Activated T-helper 1 cell treated with anti-CD3 and anti-CD28 coated beads, Interleukin-2, amount 50 U/mL, for 16 hours (primary cell): ENCODE measurements at places on chromosomes 1 and 21.
A peak's percentile ranks its signal among the peaks of the same experiment; 100 is the strongest.

GRCh38 chr21:37562920-37563640, 196.5 kb downstream of the DYRK1A start:
- no peak for DNase-seq

DNA sequence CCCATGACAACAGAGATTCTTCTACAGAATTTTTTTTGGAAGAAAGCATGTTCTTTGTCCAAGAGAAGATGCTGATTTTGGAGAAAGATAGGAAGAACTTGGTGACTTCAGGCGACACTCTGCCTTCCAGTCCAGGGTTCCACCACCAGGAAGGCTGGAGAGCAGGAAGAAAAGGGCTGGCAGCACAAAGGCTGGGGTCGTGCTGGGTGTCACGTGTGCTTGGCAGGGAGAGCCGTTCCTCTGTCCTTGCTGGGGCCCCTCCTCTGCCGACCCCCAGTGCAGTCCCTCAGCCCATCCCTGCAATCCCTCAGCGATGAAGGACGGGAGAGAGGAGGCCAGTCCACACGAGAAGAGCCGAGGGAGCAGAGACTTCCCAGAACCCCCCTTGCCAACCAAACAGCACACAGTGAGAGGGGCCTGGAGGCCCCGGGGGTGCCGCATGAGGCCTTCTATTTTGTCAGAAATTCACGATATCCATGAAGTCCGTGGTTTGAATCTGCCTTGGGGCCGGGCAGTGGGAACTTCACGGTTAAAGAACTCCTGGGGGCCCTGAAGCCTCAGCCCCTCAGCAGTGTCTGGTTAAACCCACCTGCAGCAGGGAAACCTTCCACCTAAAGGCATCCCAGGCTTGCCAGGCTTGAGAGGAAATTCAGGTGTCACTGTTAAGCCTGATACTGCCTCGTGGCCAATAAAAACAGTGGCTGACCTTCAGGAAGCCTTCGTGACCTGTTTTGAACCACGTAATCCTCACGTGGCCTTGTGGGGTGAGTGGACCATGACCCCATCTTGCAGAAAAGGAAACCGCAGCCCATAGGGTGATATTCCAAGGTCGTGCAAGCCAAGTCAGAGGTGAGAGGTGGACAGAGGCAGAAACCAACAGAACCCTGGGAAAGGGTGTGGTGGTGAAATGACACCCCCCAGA, 3.4 kb downstream of the KRTAP10-12 start:
- DNase-seq: no peak

DNA sequence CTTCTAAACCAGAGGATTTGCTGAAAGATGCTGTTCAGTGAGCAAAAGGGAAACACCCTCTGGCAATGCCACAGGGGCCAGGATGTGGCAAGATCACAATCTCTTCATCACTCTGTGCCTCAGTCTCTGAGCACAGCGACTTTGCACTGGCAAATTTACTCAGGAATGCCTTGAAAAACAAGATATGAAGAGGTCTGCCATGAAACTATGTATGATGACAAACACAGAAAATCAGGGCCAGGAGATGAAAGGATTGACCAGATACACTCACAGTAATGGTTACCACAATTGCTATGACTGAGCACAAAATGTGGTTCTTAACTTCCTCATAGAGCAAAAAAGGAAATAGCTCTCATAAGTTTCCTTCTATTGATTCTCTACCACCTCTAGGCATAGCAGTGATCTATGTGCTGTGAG, 5.8 kb downstream of the TTC13 start:
- peak; percentile 20 for DNase-seq

DNA sequence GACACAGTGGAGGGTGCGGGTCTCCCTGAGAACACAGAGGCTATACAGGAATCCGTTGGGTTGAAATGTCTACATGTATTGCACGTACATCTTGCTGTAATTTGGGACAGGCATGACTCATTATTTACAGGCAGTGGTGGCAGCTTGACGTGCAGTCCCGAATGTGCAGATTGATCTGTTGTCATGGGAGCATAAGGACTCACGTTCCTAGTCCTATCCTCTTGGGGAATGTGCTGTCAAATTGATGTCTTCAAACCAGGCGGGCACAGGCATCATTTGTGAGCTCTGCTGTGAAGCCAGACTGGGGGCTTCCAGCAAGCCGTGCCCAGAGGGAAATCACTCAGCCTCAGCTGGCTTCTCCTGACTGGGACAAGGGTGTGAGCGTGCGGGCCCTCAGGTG, 40.5 kb downstream of the S100B start:
- DNase-seq: no peak

- no peak for DNase-seq
These were observed 71.6 kb upstream of the SOX13 start for GRCh38 chr1:204001166-204001901.

DNA sequence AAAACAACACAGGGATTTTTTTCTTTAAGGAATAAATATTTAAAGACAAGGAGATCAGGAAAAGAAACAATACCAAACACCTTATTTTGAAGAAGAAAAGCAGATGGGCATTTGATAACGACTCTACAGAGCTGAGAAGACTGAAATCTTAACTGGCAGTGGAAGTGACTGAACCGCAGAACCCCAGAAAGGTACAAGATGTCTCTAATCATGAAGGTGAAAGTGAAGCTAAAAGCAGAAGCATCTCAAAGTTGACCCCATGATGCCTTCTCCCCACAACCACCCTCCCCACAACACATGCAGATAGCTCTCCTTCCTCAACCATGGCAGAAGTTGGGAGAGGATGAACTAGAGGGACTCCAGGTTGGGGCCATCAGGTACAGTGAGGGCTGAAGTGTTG, 129.6 kb downstream of the ZNF648 start:
- DNase-seq: no peak

DNA sequence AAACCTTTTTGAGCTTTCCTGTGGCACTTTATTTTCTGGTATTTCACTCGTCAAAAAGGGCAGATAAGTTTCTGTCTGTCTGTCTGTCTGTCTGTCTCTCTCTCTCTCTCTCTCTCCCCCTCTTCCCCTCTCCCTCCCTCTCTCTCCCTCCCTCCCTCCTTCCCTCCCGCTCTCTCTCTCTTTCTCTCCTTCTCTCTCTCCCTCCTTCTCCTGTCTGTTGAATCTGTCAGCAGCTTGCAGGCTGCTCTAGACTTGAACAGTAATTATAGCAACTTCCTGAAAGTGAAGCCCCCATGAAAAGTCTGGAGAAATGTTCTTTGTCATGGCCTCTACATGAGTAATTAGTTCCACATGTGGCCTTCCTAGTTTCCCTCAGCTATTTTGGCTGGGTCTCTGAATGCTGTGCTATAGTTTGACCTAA, 275.2 kb upstream of the C1orf105 start:
- no peak for DNase-seq

DNA sequence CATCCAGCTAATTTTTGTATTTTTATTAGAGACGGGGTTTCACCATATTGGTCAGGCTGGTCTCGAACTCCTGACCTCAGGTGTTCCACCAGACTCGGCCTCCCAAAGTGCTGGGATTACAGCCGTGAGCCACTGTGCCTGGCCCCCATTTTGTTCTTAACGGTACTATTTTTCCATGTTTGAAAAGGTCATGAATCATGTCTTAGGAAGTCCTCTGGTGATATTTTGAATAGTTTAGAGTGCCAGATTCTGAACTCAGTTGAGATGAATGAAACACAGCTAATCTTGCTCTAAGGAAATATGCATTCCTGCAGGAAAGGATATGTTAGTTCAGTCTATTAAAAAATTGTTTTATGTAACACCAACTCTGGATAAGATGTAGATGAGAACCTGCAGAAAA, 62.6 kb upstream of the ATP2B4 start:
- no peak for DNase-seq

- no peak for DNase-seq
These were observed 18.8 kb downstream of the AGRN start for GRCh38 chr1:1038694-1039093.

DNA sequence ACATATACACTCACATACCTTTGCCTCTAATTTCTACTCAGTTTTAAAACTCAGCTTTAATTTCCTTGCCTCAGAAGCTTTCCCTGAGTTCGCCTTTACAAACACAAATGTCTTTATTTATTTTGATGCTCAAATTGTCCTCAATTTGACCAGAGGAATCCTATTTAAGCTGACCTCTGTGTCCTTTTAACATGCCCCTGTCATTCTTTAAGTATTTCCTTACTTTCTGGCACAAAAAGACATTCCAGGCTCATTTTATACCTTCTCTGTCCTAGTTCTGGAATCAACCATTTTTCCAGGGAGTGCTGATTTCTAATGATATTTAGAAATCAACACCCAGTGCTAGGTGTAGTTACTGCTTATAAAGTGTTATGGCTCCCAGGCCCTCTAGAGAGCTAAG, 82.5 kb downstream of the OSBPL9 start:
- DNase-seq: no peak

DNA sequence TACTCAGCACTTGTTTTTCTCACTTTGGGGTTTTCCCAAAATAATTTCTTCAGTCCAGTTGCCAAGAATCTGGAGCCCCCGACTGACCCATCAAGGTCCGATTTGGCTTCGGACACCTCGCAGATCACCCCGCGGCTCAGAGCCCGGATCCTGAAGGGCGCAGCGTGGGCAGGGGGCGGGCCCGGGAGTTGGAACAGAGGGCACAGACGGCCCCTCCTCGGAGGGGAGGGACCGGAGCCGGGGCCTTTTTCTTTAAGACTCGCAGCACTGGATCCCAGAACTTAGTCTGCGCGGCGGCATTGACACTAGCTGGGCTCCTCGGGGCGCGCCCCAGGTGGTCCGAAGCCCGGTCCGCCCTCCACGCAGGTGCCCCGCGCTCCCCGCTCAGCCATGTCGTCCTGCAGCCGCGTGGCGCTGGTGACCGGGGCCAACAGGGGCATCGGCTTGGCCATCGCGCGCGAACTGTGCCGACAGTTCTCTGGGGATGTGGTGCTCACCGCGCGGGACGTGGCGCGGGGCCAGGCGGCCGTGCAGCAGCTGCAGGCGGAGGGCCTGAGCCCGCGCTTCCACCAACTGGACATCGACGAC, at the start of gene CBR3:
CBR3 (plus strand) TSS at position 277 of the 588 bp plus-strand sequence; CDS start at position 391, 114 bp downstream.
- DNase-seq: peak; percentile 39

- DNase-seq: no peak
These were observed 116.4 kb downstream of the GLIS1 start for GRCh38 chr1:53622531-53622930.

GRCh38 chr21:36532769-36533467, 53.0 kb upstream of the CLDN14 start:
- DNase-seq: no peak

DNA sequence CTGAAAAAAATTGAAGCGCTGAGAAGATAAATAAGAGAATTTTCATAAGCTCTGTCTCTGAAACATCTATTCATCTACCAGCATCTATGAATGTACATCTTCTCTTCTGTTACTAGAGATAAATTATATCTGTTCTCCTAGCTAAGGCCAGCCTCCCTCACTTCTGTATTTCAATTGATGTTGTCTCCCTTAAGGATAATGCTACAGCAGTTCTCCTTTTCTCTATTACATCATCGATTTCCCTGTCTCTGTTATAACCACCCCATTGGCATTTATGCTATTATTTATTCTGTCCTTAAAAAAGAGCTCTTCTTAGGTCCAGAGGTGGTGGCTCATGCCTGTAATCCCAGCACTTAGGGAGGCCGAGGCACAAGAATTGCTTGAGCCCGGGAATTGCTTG, 42.9 kb upstream of the TMCO2 start:
- no peak for DNase-seq

DNA sequence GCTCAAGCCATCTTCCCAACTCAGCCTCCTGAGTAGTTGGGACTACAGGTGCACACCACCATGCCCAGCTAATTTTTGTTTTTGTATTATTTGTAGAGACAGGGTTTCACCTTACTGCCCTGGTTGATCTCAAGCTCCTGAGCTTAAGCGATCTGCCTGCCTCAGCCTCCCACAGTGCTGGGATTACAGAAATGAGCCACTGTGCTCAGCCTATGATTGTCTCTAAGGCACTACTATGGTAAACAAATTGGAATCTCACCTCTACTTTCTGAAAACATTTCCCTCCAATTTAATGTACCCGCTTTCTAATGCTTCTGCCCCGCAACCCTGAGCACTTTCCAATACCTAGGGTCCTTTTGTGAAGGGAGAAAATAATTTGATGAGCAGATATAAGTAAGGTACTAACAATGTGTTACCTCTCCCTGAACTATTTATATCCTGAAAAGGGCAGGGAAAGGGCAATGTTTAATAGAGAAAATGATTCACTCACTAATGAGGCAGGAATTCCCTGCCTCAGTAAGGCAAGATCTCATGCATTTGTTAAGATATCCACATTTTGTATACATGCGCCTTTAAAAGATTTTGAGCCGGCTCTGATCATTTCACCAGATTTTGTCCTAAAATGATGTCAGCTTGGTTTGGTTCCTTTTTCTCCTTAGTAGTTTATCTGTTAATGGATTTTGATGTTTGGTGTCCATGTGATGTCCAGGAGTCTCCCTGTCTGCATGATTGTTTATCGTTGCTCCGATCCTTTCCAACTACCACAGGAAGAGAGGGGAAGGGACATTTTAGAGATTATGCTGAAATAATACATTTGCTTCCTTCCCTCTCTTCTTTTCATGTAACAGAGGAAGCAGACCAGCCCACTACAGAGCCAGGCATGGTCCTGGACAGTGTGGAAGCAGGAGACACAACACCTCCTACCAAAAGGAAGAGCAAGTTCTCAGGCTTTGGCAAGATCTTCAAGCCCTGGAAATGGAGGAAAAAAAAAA, 47.3 kb upstream of the RCC1 start:
- no peak for DNase-seq

- DNase-seq: no peak
These were observed 72.3 kb upstream of the COL11A1 start for GRCh38 chr1:103180660-103181059.

DNA sequence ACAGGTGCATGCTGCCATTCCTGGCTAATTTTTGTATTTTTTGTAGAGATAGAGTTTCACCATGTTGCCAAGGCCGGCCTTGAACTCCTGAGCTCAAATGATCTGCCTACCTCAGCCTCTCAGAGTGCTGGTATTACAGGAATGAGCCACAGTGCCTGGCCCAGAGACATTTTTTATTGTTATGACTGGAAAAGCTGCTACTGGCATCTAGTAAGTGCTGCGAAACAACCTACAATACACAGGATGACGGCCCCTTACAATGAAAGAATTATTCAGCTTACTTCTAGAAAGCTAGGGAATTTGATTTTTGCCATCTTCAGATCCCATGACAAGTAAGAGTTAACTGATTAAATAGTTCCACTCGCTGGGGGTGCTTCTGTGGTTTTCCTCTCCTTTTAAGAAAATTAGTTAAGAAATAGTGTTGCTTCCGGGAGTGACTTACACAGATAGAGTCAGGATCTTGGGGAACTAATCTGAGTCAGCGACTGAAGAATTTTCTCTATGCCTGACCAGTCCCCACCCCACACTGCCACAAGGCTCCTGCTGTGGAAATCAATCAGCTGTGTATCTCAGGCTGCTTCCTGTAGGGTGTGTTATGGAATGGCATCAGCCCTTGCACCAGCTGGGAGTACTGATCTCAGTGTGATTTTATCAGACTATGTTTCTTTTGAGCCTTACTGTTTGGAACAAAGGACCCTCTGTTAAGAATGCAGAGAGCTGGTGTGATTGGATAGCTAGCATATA, 93.0 kb upstream of the BMP8A start:
- DNase-seq: no peak

- no peak for DNase-seq
These were observed 287.4 kb upstream of the RUNX1 start for GRCh38 chr21:35336534-35336933.

GRCh38 chr1:7550261-7550865, 220.7 kb upstream of the VAMP3 start:
- no peak for DNase-seq
